Vagina (tissue), 2 donors: ENCODE measurements at places on chromosomes 5 and 9. TPM values are rescaled to one million over a fixed set of nuclear protein-coding genes. Genes with fewer than 3 reads are reported as not detected.

FRMD3 gene
- 13.8 TPM for total RNA-seq

DNA sequence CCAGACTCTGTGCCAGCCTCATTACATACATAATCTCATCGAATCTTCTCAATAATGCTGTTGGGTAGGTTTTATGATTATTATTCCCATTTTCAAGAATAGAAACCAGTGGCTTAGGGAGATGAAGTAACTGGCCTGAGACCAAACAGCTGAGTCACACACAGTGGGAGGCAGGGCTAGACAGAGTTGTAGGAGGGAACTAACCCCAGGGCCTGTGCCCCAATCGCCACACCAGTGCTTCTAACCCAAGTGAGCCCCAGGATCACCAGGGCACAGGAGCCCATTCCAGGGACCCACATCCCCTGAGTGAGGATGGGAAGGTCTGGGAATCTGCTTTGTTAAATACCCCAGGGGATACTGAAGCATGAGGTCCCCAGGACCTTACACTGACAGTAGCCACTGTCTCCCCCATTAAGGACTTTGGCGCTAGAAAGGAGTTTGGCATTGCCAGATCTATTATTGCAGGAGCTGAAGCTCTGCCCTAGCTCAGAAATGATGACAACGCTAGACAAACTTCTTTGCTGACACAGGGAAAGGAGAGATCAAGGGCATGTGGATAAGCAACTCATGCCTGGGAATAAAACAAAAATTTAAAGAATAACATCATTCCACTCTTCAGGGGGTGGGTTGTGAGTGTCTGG is 63.8 kb upstream of the PPARGC1B start:
- no peaks in the 10 kb centered on the region for H3K27me3 ChIP-seq
- H3K4me1 ChIP-seq = no peaks in the 10 kb centered on the region
- no peak overlapping the region for H3K27ac ChIP-seq
- no peak for DNase-seq
- H3K36me3 ChIP-seq = no peaks in the 10 kb centered on the region

- no peaks in the 10 kb centered on the region for H3K36me3 ChIP-seq
- peaks cover 26% of the 10 kb centered on the region for H3K4me1 ChIP-seq
- H3K4me3 ChIP-seq = no peak overlapping the region
- H3K27me3 ChIP-seq = no peaks in the 10 kb centered on the region
- no peak for DNase-seq
- no peak overlapping the region for H3K27ac ChIP-seq
Measured at GRCh38 chr5:14166437-14166836, 23.3 kb downstream of the TRIO start.

- H3K4me3 ChIP-seq = no peak overlapping the region
- DNase-seq = no peak
- H3K36me3 ChIP-seq = no peaks in the 10 kb centered on the region
- no peak overlapping the region for H3K27ac ChIP-seq
- H3K27me3 ChIP-seq = no peaks in the 10 kb centered on the region
Measured at GRCh38 chr5:79263-79662, 12.7 kb upstream of the PLEKHG4B start.
